NCI-H526 treated with DMSO at 0.1 percent for 48 hours (cell line): ENCODE measurements at places on chromosomes 16 and 17.

DNA sequence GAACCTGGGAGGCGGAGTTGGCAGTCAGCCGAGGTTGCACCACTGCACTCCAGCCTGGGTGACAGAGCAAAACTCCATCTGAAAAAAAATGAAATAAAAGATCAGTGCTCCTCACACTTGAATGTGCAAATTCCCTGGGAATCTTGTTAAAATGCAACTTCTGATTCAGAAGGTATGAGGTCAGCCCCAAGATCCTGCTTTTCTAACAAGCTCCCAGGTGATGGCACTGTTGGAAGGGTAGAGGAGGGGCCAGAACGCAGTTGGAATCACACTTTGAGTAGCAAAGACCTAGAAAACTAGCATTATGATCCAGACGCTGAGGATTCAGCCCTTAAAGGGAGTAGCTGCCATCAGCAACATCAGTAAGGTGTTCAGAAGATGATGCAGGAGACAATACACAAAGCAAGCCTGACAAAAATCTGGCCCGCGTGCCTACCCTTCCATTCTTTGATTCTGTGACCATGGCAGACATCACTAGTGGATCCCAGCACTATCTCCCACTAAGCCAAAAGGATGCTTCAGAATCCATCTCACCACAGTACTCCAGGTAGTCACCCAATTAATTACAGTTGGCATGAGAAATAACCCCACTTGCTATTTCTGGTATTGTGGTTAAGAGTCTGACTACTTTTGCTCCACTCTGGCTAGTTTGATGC, 33.1 kb upstream of the MEIOC start:
- DNase-seq: no peak

- DNase-seq: no peak
Measured at GRCh38 chr17:47277921-47278320, 24.3 kb downstream of the ITGB3 start.

GRCh38 chr17:78391843-78392242, 13.4 kb downstream of the PGS1 start:
- DNase-seq: no peak

- no peak for DNase-seq
Measured at GRCh38 chr17:42708588-42708987, 26.3 kb downstream of the CNTNAP1 start.

- DNase-seq: no peak
Measured at GRCh38 chr17:81866440-81867169, 4.5 kb downstream of the ARHGDIA start.

DNA sequence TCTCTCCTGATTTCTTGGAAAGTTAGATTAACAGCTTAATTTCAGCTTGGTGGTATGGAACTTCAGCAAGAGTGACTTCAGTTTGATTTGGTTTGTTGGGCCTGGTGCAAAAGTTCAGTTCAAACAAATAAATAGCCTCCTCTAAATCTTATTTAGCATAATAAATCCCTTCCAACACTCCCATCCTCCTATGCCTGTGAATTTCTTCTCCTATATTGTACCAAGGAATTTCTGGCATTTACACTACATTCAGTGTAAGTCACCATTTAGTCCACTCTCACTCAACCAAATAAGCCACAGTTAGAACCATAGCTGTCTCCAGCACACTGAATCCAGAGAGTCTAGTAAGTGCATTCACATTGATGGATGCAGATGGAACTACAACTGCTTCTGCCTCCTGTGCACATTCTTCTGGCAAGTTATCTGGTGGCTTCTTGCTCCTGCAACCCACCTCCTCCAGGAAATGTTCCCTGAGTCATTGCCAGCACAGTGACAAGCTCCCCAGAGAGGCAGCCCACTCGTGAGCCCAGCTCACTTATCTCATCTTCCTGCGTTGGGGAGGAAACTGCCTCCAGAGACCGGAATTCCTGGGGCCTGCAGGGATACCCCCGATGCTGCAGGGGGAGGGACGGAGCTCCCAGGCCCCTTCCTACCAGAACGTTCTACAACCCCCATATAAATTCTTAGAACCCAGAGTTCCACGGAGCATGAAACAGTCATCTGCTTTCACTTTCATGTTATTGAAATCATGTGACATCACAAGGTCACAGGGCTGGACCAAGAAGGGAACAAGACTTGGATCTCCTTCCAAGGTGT, 318.3 kb downstream of the PHKB start:
- DNase-seq: no peak

- DNase-seq: no peak
Measured at GRCh38 chr17:72528683-72529082, 407.9 kb downstream of the SOX9 start.

GRCh38 chr17:79922116-79922601, 82.9 kb upstream of the CBX4 start:
- no peak for DNase-seq

DNA sequence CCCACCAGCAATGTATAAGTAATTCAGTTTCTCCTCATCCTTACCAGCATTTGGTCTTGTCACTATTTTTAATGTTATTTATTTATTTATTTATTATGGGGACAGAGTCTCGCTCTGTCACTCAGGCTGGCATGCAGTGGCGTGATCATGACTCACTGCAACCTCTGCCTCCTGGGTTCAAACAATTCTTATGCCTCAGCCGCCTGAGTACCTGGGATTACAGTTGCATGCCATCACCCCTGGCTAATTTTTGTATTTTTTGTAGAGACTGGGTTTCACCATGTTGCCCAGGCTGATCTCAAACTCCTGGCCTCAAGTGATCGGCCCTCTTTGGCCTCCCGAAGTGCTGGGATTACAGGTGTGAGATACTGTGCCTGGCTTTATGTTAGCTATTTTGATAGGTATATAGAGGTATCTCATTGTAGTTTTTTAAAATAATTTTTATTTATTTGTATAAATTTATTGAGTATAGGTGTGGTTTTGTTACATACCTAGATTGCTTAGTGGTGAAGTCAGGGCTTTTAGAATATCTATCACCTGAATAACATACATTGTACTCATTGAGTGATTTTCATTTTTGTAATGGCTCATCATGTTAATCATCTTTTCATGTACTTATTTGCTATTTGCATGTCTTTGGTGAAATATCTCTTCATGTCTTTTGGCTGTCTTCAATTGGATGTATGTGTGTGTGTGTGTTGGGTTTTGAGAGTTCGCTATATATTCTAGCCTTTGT, 53.3 kb downstream of the TANC2 start:
- DNase-seq: no peak

DNA sequence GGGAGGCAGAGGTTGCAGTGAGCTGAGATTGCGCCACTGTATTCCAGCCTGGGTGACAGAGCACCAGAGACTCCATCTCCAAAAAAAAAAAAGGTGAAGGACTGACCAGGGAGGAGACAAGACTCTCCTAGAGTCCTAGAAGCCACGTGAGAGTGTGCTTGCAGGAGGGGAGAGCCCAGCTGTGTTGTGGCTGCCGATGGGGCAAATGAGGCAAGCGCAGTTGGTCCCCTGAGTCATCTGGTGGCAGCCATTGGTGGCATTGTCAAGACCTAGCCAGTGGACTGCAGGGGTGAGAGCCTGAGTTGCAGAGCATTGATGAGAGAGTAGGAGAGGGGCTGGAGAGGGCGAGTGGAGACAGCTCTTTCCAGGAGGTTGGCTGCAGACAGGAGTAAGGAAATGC, 278.0 kb downstream of the SNX29 start:
- DNase-seq: no peak

GRCh38 chr16:22122239-22122638, 29.9 kb downstream of the VWA3A start:
- no peak for DNase-seq

- DNase-seq: no peak
Measured at GRCh38 chr16:68760671-68761275, 23.7 kb downstream of the CDH1 start.
